MV-4-11 (cell line): ENCODE measurements at places on chromosomes 13 and 19.

DNA sequence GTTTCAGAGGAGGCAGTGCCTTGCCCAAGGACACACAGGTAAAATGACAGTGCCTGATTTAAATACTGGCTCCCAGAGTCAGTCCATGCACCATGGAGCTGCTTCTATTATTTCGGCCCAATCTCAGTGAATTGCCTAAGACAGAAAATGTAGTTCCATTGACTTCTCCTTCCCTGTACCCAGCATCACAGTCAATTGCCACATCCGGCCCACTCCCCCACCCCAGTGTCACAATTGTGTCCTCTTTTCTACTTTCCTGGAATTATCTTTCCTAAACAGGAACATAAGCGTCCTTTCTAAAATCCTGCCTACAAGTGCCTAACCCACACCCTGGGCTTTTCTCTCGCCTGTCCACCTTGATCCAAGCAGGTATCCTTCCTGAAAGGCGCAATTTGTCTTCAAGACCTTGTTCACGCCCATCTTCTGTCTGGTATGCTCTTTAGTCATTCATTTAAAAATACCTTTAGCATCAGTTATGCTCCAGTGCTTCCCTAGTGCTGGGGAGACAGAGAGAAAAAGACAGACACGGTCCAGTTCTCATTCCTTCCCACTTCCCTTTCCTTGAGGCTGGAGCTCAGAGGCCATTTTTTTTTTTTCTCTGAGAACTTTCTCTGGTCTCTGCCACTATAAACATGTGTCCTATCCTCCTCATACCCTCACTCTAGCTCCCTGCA is 411.4 kb downstream of the LIG4 start:
- no peak for DNase-seq

DNA sequence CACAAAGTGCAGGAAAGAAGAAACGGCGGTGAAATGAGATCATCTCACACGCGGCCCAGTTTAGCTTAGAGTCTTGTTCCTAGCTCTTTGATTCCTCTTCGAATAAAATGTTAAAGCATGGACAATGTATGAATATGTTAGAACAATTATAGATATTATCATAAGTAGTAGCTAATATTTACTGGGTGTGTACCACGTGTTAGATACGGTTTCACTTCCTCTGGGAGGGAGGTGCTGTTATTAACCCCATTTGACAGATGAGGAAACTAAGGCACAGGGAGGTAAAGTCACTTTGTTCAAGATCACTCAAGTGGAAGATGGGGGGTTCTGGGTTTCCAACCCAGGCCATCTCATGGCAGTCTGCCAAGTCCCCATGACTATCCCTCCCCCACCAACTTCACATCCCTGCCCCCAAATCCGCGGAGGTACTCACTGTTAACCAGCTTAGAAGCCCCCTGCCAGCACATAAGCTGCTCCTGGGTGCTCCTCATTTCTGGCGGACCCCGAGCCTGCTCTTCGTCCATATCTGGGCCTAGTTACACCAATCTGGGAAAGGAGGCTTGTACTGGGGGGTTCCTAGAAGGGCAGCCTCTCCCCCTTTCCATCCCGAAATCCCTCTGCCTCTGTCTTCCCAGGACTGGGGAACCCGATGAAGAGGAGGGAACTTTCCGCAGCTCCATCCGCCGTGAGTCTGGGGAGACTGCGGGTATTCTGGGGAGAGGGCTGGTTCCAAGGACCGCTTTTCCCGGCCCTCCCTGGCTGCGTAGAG is 1.0 kb upstream of the FXYD7 start:
- DNase-seq: peak; percentile 28

DNA sequence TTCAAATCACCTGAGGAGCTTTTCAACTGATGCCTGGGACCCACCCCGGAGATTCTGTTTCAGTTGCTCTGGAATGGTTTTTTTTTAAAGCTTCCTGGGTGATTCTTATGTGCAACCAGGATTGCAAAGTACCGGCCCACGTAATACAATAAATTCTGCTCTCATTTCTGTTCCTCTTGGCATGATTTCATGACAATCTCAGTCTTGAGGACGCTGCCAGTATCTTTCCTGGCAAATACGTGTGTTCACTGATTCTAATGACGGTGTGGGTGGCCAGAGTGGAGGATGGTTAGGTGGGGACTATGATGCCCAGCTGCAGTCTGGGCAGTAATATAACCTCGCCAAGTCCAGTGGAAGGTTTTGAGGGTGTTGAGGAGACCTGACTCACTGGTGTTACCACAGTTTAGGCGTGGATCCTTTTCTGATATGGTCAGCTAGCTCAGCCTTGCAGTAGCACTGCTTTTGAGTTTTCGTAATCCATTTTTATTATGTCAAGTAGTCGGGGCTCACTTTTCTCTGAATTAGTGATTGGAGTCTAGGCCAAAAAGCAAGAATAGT is 49.4 kb downstream of the FAM124A start:
- no peak for DNase-seq

GRCh38 chr19:7507884-7508283 is 8.0 kb upstream of the ZNF358 start:
- peak; percentile 69 for DNase-seq

DNA sequence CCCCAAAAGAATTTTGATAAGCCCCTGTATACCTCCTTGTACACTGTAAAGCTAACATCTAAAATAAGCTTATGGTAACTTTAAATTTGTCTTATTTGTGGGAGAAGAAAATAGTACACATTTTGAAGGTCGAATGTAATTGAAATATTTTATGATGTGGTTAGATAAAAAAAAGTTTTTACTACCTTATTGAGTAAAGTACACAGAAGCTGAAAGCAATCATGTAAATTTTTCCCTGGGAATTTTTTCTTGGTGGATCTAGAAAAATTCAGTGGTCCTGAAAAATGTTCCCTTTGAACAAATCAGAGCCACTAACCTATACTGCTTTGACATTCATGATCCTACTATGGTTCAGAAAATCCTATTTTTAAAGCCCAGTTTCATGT is 46.9 kb downstream of the SIPA1L3 start:
- no peak for DNase-seq

GRCh38 chr13:111895896-111896821 is 170.8 kb upstream of the SOX1 start:
- no peak for DNase-seq
